ENCODE measurements at places on chromosomes 5 and 9.

DNA sequence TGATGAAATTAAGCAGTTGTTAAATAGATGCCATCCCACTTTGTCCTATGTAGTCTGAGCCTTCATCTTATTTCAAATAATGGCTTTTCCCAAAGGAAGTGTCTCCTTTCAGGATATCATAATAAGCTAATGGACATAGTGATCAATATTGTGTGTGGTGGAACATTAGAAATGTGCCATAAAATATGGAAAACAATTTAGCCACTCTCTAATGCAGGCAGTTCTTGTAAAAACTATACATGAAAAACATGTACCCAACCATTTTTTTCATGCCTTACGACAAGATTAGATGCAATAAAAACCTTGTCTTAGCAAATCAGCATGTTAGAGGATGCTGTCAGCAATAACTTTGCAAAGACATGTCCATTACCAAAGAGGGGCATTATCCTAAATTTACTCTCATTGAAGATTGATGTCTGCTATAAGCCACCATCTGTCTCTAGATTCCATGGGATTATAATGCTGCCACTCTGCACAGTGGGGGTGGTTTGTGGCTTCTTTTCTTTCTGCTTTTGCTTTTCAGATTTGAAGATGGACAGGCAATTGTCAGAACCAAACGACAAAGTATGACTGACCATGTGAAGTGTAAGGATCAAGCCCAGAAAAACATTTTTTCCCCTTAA lies 724.0 kb upstream of the ZNF608 start:
- peak; percentile 8 for DNase-seq

DNA sequence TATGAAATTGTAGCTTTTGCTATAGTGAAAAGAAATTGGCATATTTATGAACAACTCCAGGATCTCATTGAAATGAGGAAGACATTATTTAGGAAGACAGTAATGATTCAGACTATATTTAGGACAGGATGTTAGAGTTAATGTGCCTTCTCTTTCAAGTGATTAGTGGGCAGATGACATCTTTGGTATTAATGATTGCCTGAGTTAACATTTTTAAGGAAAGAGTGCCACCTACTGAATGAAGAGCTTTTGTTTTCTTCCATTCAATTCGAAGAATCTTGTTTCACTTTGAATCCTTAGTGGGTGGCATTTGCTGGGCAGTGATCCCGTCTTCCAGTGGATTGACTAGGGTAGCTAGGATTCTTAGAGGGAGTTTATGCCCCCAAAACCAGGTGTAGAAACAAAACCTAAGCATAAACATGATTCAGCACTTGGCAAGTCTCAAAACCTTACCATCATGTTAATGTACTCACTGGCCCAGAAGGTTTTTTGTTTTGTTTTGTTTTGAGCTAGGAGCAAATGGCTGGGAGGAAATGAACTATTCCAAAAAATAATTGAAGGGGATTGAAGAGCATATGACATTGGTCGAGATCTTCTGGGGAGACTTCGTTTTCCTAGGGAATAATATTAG lies 23.2 kb downstream of the MAP3K1 start:
- peak; percentile 51 for DNase-seq

DNA sequence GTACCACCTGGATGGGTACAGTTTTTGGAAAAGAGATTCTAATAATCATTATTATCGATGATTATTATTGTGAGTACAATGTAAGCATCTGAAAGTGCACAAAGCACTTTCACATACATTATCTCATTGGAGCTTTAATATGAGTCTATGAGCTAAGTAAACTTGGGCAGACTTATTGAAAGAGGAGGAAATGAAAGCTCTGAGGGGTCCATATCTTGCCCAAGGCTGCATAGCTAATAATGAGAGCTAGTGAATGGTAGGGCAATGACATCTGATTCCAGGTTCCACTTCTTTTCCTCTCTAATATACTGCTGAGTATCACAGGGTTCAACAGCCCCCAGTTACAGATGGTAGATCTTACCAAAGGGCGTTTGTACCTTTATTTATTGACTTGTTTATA lies 26.1 kb downstream of the TIMD4 start:
- no peak for DNase-seq

DNA sequence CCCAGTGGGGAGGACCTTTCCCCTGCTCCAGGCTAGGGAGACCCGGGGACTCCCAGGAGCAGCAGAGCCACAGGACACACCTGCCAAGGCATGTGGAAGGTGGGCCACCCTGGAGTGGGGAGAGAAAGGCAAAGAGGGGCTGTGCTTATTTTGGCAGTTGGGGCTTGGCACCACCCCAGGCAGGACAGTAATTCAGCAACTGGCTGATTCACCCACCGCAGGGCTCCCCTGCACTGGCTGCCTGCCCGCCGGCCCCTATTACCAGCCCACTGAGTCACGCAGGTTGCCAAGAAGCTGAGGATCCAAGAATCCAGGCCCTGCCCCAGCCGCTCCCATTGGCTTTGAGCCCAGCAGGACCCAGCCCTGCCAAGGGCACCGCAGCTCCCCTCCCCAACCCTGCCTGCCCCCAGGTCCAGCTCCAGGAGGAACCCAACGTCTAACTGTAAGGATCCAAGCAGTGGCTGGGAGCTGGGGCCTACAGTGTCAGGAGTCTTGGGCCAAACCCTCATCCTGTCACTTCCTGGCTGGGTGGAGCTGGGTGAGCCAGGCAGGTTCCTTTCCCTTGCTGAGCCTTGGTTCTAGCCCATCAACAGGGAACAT lies 14.2 kb upstream of the RALGDS start:
- peak; percentile 81 for DNase-seq

DNA sequence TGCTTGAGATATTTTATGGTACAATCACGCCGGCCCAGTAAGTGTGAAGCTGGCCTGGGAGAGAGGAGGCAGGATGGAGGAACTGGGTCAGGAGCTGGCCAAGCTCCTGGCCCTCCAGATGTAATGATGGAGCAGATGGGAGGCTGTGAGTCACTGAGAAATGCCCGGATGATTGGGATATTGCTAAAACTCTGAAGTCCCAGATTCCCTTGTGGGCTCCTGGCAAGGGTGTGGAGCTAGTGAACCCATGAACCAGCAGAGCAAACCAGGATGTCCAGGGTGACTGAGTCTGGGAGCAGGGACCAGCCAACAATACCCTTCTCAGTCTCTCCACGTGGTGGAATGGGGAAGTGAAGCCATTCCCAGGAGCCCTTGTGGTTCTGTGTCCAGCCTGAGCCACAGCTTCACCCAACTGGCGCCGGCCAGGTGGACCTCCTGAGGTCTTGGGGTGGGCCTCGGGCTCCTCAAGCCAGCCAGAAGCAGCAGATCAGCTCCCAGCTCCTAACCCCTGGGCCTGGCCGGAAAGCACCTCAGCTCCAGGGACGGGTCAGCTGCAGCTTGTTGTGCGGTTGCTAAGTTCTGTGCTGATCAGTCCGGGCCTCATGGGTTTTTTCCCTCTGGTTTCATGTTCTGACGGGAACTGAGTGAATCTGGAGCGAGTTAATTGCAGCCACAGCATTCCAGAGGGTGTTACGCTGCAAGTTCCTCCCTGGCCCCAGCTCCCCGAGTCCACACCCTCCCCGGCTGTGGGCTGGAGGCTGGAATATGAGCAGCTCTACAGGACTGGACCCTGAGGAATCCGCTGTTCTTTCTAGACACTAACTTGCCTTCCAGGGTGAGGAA lies 37.6 kb downstream of the DUSP1 start:
- no peak for DNase-seq

- no peak for DNase-seq
Observed at GRCh38 chr5:134403951-134404350, 7.7 kb downstream of the CDKN2AIPNL start.

DNA sequence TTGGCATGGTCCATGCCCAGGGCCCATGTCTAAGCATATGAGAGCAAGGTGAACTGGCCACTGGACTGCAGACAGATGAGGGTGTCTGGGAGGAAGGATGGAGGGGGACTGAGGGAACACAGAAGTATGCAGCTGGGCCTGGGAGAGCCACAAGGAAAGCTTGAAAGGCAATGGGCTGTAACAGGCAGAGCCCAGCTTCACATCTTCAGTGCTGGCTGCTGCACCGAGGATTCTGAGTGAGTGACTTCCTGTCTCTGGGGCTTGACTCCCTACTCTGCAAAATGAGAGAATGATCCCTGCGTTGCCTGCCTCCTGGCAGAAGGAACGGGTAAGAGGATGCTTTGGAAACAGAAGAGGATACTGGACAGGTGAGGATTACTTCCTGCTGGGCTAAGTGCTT lies 29.0 kb downstream of the COL15A1 start:
- no peak for DNase-seq

- no peak for DNase-seq
Observed at GRCh38 chr9:129751841-129752801, 721 bp downstream of the PTGES start.

- DNase-seq, result no peak
Observed at GRCh38 chr9:90037146-90037797, 432.5 kb downstream of the GADD45G start.

DNA sequence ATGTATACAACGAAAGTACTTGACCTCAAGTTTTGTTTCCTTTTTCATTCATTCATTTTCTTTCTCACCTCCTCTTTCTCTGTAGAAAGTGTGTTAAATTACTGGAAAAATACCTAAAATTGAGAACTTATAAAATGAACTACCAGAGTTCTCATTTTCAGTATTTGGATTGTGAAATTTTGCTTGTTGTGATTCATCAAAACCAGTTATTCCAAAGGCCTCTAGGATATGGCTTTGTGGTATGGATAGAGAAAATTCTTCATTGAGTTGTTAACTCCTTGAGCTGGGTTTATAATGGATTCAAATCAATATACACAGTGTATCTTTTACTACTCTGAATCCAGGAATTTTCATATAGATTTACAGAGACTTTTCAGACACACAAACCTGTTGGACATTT lies 287.6 kb downstream of the KDM4C start:
- DNase-seq, result no peak

GRCh38 chr5:169697976-169698375 lies 60.9 kb downstream of the DOCK2 start:
- DNase-seq, result no peak

DNA sequence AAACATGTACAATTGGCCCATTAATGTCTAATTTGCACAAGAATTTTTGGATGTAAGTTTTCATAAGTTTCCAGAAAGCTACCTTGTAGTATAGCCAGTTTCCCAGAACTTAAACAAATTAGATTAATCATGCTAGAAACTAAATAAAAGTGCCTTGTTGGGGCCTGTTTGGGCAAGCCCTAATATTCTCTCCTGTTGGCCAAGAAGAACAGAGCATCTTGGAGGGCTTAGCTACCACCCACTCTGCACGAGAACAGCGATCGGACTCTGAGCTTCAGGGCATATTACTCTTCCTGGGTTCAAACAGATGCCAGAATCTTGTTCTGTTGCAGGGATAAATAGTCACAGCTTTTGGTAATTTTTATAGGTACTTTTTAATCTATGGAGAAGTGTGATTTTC lies 88.2 kb downstream of the GAS1 start:
- no peak for DNase-seq

DNA sequence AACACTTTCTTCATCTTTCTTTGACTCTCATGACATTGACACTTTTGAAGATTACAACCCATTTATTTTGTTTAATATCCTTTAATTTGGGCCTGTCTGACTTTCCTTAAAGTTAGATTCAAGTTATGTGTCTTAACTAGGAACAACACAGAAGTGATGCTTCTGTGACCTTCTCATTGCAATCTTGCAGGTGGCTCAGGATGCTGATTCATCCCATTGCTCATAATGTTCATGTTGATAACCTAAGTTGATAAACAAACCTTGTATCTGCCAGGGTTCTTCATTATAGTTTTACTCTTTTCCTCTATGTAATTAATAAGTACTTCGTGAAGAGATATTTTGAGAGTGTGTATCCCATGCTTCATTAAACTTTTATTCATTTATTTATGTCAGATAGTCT lies 107.2 kb upstream of the SHB start:
- DNase-seq, result no peak

- DNase-seq, result no peak
Observed at GRCh38 chr9:137393176-137394150, 29.5 kb downstream of the EXD3 start.

GRCh38 chr5:59792983-59793585 lies 100.4 kb downstream of the PDE4D start:
- DNase-seq, result no peak

- DNase-seq, result no peak
Observed at GRCh38 chr9:102795532-102795931, 199.6 kb upstream of the CYLC2 start.

DNA sequence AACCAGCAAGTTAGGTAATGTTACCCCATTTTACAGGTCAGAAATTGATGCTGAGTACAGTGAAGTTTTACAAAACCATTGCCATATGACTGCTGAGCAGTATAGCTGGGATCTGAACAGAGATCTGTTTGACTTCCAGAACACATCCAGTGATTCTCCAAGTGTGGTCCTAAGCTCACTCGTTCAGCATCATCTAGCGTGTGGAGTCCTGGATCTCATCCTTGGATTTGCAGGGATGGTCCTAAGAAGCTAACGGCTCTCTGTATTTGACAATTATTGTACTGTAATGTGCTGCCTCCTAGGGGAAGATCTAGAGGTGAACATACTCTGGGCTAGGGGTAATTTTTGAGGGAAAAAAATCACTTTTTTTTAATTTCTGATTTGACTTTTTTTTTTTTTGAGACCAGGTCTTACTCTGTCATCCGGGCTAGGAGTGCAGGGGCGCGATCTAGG lies 1.4 kb downstream of the SLC26A2 start:
- peak; percentile 14 for DNase-seq
